ENCODE measurements at places on chromosomes 3 and 15.
A peak's percentile ranks its signal among the peaks of the same experiment; 100 is the strongest.

GRCh38 chr3:126339466-126339865 lies 17.7 kb downstream of the KLF15 start:
- no peak overlapping the region for H3K4me3 ChIP-seq
- H3K4me1 ChIP-seq = no peaks in the 10 kb centered on the region
- H3K27ac ChIP-seq = no peak overlapping the region
- no peak for DNase-seq
- peaks cover 9% of the 10 kb centered on the region for H3K27me3 ChIP-seq

DNA sequence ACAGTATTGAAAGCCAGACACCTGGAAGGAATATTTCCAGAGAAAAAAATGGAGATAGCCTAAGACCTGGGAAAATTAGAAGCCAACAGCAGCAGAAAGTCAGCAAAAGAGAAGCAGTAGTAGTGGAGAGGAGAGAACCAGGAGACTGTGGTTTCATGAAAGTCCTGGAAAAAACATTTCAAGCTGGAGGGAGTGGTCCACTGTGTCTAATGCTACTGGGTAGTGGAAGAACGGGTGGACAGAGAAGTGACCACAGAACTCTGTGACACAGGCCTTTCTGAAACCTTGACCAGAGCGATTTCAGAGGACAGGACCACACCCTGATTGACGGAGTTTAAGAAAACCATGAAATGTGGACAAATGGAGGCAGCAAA lies 15.3 kb upstream of the SH3BP5 start:
- peak overlapping the region; percentile 64 for H3K27ac ChIP-seq
- H3K36me3 ChIP-seq = peaks cover 10% of the 10 kb centered on the region
- DNase-seq = no peak
- H3K4me1 ChIP-seq = peaks cover 32% of the 10 kb centered on the region
- no peak overlapping the region for H3K4me3 ChIP-seq

DNA sequence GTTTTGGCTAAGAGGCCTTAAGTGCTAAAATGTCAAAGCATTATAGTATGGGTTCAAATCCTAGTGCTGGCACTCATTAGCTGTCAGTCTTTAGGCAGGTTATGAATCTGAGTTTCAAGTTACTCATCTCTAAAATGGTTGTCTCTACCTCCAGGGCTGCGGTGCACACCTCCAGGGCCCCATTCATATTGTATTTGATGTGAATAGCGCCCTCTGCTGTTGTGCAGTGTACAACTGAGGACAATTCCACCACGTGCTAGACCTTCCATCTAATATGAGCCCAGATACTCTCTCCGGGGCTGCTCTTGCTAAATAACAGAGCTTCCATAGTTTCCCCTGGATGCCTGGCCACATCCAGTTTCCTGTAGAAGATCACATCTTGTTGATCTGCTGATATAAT lies 54.3 kb downstream of the OXNAD1 start:
- peak; percentile 89 for DNase-seq
- peak overlapping the region; percentile 96 for H3K27ac ChIP-seq
- peak overlapping the region; percentile 72 for H3K4me3 ChIP-seq
- H3K36me3 ChIP-seq = peaks cover 17% of the 10 kb centered on the region
- H3K27me3 ChIP-seq = no peaks in the 10 kb centered on the region

- no peak for DNase-seq
- no peaks in the 10 kb centered on the region for H3K27me3 ChIP-seq
- no peaks in the 10 kb centered on the region for H3K36me3 ChIP-seq
- no peaks in the 10 kb centered on the region for H3K4me1 ChIP-seq
- no peak overlapping the region for H3K4me3 ChIP-seq
Observed at GRCh38 chr3:154759966-154760365, 320.2 kb upstream of the MME start.

DNA sequence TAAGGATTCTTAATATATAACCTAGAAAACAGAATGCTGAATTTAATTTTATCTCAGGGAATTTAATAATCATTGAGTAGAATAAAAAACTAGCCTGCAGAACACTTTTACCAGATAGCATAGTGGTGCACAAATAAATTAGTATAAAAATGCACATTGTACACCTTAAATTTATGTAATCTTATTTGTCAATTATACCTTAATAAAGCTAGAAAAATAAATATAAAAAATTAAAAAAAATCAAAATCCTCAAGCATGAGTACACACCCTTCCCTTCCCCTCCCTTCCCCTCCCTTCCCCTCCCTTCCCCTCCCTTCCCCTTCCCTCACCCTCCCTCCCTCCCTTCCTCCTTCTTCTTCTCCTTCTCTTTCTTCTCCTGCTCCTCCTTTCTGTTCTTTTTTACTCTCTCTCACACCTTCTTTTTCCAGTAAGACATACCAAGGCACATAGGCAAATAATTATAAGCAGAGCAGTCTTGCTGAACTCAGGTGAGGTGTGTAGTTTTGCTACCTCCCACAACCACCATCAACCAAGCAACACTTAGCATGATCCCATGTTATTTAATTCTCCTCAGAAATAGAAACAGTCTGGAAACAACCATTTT lies 1395.0 kb downstream of the ZPLD1 start:
- no peak for DNase-seq
- H3K4me3 ChIP-seq = no peak overlapping the region
- no peaks in the 10 kb centered on the region for H3K27me3 ChIP-seq
- no peaks in the 10 kb centered on the region for H3K4me1 ChIP-seq
- no peak overlapping the region for H3K27ac ChIP-seq

- peaks cover 6% of the 10 kb centered on the region for H3K27me3 ChIP-seq
- H3K4me3 ChIP-seq = no peak overlapping the region
- H3K36me3 ChIP-seq = no peaks in the 10 kb centered on the region
- no peak for DNase-seq
Observed at GRCh38 chr3:66023738-66024385, 14.9 kb downstream of the MAGI1 start.

- H3K4me3 ChIP-seq = no peak overlapping the region
- H3K36me3 ChIP-seq = no peaks in the 10 kb centered on the region
- no peaks in the 10 kb centered on the region for H3K27me3 ChIP-seq
- H3K4me1 ChIP-seq = no peaks in the 10 kb centered on the region
- H3K27ac ChIP-seq = no peak overlapping the region
- no peak for DNase-seq
Observed at GRCh38 chr3:94532951-94533350, 470.1 kb downstream of the NSUN3 start.

- H3K4me1 ChIP-seq = no peaks in the 10 kb centered on the region
- no peaks in the 10 kb centered on the region for H3K36me3 ChIP-seq
- no peak overlapping the region for H3K4me3 ChIP-seq
Observed at GRCh38 chr15:34349769-34350168, 6.7 kb downstream of the NUTM1 start.

- no peak overlapping the region for H3K27ac ChIP-seq
- H3K4me3 ChIP-seq = no peak overlapping the region
- peaks cover 4% of the 10 kb centered on the region for H3K36me3 ChIP-seq
- peaks cover 14% of the 10 kb centered on the region for H3K27me3 ChIP-seq
- no peak for DNase-seq
Observed at GRCh38 chr3:120496278-120497002, 45.6 kb upstream of the FSTL1 start.

DNA sequence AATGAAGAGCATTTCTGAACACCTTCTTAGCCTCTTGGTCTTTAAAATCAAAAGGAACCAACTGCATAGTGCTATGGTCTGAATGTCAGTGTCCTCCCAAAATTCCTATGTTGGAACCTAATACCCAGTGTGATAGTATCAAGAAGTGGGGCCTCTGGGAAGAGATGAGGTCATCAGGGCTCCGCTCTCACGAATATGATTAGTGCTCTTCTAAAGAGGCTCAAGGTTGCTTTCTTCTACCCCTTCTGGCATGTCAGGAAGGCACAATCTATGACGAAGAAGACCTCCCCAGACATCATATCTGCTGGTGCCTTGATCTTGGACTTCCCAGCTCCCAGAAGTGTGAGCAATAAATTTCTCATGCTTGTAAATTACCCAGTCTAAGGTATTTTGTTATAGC lies 209.5 kb downstream of the MAGI1 start:
- no peak overlapping the region for H3K27ac ChIP-seq
- H3K4me3 ChIP-seq = no peak overlapping the region
- DNase-seq = no peak
- no peaks in the 10 kb centered on the region for H3K4me1 ChIP-seq

DNA sequence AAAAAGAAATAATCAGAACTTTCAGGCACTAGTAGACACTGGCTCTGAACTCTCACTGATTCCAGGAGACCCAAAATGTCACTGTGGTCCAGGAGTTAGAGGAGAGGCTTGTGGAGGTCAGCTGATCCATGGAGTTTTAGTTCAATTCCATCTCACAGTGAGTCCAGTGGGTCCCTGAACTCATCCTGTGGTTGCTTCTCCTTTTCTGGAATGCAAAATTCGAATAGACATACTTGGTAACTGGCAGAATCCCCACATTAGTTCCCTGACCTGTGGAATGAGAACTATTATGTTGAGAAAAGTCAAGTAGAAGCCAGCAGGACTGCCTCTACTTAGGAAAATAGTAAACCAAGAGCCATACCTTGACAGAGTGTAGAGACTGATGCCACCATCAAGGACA lies 87.3 kb upstream of the OXTR start:
- H3K27ac ChIP-seq = no peak overlapping the region
- DNase-seq = no peak
- no peaks in the 10 kb centered on the region for H3K36me3 ChIP-seq
- no peaks in the 10 kb centered on the region for H3K4me1 ChIP-seq
- H3K4me3 ChIP-seq = no peak overlapping the region
- no peaks in the 10 kb centered on the region for H3K27me3 ChIP-seq
